Mesothelial cell of epicardium (in vitro differentiated cells): ENCODE measurements at places on chromosomes 13 and 19.
A peak's percentile ranks its signal among the peaks of the same experiment; 100 is the strongest.

DNA sequence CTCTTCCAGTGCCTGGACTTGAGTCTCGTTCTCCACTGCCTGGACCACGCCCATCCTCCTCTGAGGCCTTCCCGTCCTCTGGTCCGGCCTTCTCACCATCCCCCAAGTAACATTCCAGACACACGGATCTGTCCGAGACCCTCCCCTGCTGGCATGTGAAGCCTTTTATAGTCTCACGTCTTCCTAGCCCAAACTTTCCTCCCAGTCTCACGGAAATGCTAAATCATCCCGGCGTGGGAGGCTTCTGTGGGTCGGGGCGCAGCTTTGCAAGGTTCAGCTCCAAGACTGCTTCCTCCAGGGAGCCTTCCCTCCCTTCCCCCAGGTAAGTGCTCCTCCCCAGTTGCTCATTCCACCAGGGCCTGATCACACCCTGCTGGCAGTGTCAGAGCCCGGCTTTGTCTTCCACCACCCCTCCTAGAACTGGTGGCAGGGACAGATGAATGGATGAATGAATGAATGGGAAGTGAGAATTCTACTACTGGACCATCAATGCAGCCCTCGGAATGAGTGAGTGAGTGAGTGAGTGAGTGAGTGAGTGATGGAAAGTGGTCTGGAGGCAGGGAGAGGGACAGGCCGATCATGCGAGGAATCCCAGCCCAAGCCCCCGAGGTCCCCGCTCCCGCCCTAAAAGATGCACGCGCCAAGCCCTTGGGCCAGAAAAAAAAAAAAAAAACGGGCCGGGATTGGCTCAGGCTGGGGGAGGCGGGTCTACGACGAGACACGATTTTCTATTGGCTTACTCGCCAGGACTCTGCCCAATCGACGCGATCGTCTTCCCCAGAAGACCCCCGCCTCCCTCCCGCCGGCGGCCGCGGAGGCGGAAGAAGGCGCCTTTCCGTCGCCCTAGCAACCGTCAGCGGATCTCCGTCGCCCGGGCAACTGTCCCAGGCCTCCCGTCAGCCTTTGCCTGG is 9.3 kb downstream of the EPHX3 start:
- peak; percentile 88 for DNase-seq

DNA sequence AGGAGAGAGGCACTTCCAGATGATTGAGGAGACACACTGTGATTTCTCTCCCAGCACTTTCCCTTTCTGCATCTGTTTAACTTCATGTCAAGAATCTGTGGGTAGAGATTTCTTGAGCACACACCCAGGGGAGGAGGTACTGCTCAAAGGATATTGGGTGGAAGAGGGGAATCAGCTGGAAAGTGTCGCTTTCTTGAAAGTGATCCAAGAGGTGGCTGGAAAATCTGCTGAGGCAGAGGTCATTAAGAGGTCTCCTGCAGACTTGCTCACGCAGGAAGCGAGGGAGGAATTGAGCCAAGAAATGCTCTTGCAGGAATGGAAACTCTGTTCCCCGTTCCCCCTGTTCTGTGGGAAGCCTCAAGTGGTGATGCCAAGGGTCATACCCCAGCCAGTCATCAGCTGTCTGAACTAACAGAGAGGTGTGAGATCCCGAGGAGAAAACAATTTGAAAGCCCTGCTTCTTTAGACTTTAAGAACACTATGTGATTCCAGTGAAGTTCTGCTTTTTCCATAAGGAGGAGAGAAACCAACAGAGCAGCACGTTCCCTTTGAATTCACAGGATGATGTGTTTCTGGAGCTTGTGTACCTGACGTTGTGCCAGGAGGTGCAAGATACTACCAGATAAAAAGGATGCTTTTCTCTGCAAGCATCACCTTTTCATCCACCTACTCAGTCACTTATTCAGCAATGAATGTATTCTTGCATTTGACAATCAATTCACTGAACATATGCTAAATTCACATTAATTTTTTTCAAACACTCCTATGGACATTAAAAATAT is 163.4 kb upstream of the GPR12 start:
- DNase-seq = peak; percentile 42

- DNase-seq = no peak
These were observed 99.7 kb downstream of the DCLK1 start for GRCh38 chr13:36031490-36031889.

GRCh38 chr13:78194904-78195639 is 276.4 kb upstream of the EDNRB start:
- no peak for DNase-seq

DNA sequence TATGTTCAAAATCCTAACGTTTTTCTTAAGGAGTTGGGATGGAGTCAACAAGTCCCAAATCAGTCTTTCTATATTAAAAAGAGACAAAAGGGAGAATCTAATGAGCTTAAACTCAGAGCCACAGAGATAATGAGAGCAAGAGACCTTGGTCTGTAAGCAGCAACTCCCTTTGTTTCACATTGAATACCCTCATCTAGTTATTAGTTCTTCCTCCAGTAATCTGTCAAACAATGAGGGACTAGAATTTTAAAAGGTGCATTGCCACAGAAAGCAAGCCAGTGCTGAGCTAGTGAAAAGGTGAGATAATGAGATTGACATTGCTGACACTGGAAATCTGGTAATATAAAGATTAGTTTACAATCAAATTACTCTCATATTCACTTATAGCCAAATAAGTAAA is 718.6 kb downstream of the DACH1 start:
- no peak for DNase-seq

DNA sequence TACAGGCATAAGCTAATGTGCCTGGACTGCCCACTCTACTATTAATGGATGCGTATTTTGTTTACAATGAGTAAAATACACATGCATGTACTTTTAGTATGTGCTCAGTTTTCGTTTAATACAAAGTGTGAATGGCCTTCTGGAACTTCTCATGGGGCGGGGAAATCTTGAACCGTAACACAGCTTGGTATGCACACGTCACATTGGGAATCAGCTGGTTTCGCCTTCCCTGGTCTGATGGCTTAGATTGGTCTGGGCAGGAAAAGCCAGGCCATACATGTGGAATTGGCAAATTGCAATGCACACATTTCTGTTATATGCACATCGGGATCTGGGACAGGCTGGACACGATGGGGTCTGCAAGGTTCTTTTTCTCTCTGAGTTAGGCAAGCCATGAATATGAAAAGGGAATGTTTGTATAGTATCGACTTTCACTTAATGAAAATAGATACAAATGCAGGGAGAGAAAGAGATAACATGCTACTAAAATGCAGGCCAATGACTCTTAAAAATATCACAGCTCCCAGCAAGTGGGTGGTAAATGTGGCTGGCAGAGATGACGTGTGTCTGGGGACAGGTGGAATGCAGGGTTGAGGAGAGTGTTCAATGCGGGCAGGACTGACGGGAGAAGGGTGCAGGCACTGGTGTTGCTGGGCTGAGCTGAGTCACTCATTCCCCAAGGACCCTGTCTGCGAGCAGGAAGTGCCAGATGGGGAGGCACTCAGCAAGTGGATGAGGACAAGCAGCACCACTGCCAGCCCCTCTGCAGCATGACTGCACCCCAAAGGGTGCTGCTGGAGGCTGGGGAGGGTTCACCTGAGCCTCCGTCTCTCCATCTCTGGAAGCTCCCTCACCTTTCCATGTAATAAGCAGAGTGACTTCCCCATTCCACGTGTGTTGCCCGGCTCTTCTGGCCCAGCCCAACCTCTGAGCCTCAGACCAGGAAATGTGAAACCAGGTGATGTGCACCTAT is 204.0 kb upstream of the GPR12 start:
- no peak for DNase-seq

GRCh38 chr19:46692918-46693722 is 23.8 kb downstream of the PRKD2 start:
- no peak for DNase-seq

- no peak for DNase-seq
These were observed 8.9 kb downstream of the IGFL3 start for GRCh38 chr19:46115396-46116106.

DNA sequence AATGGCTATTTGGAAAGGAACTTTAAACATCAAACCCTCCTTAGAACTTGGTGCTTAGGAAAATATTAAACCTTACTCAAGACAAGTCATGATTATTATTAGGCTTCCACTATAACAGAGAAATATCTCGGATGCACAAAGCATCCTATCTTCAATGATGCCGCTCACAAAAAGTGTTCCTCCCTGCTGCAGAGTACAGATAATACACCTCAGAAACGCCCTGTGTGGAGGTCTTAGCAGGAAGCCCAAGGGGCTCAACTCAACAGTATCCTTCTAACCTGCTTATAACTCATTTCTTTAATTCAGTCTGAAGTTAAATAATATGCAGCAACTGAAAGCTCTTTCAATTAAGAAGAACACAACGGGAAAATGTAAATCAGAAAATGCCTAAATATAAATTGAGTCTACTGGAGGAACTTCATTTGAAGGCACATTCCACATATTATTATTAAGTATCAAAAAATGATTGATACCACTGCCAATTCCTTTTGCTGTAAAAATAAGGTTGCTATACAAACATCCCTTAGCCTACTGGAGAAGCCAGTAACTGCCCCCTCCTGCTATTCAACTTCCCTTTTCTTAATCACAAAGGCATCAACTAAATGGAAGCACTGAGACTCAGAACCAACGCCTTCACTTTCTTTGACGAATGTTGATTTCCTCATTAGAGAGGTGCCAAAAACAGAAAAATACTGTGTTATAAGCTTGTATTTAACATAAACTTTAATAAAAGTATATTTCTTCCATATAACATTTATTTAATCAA is 12.0 kb downstream of the ELF1 start:
- no peak for DNase-seq

- no peak for DNase-seq
These were observed 2800.4 kb downstream of the PCDH9 start for GRCh38 chr13:64429691-64430090.

DNA sequence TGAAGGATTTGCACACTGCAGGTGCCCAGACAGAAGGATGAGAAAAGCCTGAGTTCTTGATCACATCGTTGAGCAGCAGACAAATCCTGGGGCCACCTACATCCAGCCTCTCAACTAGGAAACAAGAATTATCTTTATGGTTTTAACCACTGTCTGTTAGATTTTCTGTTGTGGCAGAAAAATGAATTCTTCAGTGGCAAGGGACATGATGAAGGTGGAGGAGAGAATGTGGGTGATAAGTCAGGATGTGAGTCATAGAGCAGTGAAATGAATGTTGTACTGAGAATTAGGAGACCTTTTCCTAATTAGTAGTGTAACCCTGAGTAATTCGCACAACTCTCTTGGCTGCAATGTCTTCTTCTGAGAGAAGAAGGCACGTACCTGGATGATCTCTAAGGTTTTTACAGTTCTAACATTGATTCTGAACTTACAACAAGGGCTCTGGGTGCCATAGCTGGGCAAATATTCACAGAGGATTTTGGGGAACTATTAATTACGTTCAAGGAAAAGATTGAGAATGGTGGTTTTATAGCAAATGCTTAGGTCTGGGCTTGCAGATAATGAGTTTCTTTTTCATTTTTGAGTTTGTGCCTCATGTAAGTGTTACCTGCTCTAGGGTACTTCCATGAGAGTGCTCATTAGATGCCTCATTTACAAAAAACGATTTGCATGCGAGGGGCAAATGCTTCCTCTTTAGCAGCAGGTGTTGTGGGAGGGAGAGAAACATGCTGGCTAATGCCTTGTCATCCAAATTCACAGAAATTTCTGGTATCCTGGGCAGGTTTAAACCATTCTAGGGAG is 111.0 kb upstream of the KL start:
- no peak for DNase-seq

DNA sequence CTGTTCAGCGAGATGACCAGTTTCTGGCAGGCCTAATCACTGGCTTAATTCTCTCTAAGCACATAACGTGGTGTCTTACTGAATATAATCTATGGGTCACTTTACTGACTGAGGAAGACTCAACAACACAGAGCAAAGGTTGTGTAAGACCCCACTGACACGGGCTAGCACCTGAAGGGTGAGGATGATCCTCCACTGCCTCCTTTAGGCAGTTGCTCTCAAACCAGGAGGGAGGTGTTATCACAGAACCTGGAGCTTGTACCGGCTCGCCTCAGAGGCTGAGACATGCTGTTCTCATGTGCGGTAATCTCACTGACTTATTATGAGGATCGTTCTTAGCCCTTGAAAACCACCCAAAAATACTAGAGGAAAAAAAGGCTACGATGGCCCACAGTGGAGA is 28.3 kb downstream of the RCBTB2 start:
- no peak for DNase-seq

DNA sequence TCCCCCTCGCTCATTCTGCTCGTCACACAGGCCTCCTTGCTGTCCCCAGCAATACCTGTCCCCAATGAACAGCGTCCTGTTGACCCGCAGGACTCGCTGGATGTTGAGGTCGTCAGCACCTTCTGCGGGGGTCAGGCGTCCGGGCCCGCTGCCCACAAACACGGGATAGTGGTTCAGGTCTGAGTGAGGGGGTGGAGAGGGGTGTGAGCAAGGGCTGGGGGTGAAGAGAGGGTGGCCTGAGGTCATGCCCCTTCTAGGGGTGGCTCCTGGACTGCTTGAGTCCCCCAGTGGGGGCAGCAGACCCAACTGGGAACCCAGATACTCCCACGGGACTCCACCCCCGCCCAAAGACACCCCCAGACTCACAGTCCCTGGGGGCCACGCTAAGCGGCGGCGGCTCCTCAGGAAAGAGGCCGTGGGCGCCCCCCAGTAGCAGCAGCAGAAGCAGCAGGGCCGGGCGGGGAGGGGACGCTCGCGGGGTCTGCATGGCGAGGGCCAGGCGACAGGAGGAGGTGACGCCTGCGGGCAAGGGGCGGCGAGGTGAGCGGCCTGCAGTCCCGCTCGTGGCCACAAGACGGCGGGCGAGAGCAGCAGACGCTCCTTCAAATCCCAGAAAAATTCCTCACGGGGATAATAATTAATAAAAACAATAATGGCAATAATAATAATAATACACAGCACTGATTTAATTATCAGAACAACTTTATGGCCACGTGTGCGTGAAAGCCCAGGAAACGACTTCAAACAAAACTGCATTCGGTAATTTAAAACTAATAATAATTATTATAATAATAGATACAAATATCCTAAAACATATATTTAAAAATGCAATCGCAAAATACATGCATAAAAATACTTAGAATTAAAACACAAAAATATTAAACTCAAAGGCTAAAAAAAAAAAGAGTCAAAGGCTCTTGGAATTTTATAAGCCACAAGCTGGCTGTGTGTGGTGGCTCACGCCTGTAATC is 1.2 kb downstream of the SEMA6B start:
- DNase-seq = no peak

DNA sequence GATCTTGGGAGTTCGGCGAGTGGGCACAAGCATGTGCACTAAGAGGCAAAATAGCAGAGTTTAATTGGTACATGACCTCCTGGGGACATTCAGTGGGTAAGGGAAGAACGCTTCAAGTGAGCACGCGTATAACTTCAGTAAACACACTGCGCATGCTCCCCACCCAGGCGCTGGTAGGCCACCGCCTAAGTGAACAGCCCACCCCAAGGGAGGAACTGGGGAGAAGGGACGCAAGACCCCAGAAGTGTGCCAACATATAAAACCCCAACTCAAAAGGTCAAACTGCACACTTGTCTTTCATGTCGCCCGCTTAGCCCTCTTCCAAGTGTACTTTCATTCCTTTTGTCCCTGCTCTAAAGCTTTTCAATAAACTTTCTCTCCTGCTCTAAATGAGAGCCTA is 10.5 kb upstream of the NTN5 start:
- DNase-seq = no peak

DNA sequence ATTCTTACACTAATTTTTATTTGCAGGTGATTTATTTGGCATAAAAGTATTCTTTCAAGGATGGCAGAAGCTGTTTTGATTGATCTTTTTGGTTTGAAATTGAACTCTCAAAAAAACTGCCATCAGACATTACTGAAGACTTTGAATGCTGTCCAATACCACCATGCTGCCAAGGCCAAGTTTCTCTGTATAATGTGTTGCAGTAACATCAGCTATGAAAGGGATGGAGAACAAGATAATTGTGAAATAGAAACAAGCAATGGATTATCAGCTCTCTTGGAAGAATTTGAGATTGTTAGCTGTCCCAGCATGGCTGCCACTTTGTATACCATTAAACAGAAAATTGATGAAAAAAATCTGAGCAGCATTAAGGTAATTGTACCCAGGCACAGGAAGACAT is 1.2 kb downstream of the LACC1 start:
- DNase-seq = no peak
